ENCODE measurements at places on chromosomes 13 and 19.

DNA sequence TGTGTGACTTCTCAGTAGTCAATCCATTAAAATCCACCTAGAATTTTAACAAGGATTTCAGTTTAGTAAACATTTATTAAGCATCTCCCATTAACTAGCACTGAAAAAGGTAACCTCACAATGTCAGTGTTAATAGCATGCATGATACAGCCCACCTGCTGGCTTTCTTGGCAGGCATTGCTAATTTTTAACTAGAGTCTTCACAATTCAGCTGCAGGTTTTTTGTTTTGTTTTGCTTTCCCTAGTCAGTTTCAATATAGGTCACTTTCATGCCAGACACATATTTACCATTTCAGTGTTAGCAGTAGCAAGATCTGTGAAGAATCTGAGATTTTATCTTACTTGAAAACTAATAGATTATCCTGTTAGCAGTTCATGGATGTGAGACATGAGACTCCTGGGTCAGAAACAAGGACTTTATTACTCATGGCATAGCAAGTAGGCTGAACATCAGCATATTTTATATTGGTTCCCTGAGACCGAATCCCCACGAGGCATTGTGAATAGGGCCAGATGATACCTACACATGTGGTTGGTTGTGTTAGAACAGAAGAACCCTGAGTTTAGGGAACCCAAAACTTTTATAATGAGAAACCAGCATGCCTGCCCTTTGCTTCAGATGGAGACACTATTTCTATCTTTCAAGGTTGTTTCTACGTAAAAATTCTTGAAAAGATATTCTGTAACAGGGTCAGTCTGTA is 198.0 kb upstream of the HTR2A start:
- DNase-seq: no peak

DNA sequence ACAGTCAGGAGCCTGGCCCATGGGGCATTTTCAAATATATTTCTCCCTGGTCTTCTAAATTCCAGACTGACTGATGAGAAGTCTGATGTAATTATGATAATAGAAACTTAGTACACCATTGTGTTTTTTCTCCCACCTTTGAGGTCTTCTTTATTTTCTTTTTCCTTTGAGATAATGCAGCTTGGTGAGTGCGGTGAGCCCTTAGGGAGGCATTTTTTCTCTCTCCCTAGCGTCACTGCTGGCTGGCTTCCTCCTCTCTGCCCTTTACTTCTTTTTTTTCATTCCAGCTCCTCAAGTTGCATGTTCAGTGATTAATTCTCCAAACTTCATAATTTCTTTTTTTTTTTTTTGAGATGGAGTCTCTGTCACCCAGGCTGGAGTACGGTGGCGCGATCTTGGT is 12.8 kb upstream of the CDC42EP5 start:
- no peak for DNase-seq

DNA sequence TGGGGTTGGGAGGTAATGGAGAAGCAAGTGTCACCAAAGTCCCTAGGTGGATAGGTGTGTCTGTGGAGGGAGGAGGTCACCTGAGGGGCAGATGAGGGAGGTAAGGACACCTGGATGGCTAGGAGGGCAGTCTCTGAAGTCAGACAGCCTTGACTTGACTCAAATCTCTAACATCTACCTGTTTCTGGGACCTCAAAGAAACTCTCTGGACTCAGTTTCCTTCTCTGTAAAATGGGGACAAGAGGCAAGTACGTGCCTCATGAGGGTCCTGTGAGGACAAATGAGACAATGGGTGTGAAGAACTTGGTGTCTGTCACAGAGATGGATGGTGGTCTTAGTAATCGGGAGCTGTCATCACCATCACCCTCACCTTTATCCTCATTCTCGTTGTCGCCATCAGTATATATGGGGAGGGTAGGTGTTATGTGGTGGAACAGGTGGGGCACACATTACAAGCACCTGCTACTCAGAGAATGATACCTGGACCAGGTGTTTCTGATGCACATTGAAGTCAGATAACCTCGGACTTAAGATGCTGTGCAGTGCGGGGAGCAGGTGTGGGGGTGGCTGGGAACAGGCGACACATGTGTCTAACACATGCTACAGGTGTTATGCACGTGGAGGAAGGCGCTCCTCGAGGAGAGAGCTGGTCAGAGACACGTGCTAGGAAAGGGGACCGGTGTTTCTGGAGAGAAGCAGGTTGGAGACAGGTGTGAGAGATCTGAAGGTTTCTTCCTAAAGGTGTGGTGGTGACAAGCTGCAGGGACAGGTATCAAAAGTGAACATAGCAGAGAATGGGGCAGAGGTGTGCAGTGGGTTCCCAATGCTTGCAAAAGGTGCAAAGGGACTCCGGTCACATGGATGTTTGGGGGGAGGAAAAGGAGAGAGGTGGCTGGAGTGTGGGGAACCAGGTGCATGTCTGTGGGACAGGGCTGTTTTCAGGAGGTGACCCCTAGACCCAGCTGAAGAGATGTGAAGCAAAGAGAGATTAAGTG is 3.8 kb downstream of the ERFL start:
- DNase-seq: no peak

GRCh38 chr19:53057904-53058580 is 13.5 kb downstream of the ERVV-2 start:
- no peak for DNase-seq

GRCh38 chr13:76890021-76890420 is 3.8 kb upstream of the KCTD12 start:
- no peak for DNase-seq

All from activated CD8-positive, alpha-beta memory T cell treated with anti-CD3 and anti-CD28 coated beads, Interleukin-2, amount 50 U/mL, for 4 hours (primary cell).